ENCODE measurements at places on chromosomes 1 and 21.

GRCh38 chr1:101220906-101221305 is 15.9 kb upstream of the S1PR1 start:
- DNase-seq = no peak

DNA sequence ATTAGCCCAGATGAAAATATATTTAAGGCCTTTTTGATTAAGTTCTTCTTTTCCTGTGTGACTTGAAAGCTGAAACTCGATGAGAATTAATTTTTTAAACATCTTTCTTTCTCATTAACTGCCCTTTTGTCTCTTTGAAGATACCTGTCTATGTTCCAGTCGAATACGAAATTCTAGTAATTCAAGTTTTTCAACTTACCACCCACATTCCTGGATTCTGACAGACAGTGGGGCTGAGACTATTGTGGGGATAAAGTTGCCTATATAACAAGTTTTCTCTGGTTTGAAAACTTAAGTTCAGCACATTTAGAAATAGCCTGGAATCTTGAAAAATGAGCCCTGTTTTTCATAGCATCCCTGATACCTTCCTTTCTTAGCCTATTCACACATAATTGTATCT is 114.6 kb downstream of the NTNG1 start:
- no peak for DNase-seq

GRCh38 chr1:54248966-54249365 is 49.0 kb downstream of the MRPL37 start:
- DNase-seq = no peak

DNA sequence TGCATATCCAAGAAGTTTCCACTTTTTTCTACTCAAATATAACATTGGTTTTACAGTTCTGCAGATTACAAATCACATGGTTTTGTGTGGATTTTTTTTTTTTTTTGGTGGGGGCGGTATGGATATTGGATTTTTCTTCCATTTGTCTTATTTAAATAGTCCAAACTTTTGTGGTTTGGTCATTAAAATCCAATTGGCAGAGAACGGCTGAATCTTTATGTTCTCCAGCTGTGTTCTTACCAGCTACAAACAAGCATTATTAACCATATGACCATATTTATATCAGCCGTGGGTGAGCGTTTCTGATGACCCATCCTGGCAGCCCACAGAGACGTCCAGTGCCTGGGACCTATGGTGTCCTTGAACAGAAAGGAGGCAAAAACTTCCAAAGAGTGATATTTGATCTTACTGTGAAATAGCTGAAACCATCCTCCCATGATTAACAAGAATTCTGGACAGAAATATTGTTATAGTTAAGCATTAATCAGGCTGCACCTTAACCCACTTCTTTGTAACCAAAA is 200.4 kb downstream of the LYPLAL1 start:
- no peak for DNase-seq

GRCh38 chr1:229043115-229043514 is 227.8 kb upstream of the RAB4A start:
- no peak for DNase-seq

DNA sequence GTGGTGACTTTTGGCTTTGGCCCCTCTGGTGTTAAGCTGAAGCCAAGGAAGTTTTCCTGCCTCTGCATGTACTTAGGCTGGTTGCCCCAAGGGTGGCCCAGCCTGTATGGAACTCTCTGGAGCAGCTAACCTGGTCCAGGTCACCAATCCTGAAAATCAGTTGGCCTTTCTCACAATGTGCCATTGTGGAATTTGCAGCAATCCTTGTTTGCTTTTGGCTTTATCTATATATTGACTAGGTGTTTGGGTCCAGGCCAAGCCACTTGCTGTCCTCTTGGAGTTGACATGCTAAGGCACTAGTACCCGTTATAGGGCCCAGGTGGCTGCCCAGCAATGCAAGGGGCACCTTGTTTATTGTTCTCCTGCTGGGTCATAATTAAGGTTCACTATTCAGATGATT is 124.6 kb downstream of the CAMTA1 start:
- no peak for DNase-seq

- DNase-seq = no peak
Observed at GRCh38 chr1:33946836-33947235, 83.0 kb downstream of the HMGB4 start.

GRCh38 chr1:175360016-175360415 is 167.4 kb upstream of the KIAA0040 start:
- DNase-seq = no peak

DNA sequence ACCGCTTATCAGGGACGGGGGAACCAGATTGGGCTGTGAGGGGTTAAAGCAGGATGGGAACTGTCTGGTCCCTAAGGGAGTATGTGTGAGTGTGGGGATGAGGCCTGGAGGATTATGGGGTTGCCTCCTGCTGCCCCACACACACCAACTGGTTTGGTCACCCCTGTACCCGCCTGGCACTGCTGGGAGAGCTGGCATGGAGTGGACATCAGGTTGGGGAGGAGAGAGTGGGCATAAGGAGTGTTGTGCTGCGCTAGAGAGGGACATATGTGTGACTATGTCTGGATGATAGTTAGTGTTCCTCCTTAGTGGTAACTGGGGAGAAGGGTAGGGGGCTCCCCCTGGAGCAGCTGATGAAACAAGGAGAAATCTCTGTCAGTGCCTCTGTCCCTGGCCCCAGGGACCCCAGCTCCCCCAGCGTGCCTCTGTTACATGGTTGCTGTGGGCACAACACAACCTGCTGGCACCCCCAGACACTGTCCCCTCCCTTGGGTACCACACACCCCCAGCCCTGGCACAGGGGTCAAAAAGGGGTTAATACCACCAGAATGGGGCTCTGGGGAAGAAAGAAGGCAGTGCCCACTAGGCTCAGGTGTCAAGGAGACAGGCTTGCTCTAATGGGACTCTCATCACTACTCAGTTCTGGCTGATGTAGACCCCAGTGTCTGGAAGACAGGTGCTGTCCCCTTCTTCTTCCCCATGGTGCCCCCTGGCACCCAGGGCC is 1.9 kb downstream of the ZBTB7B start:
- DNase-seq = no peak

DNA sequence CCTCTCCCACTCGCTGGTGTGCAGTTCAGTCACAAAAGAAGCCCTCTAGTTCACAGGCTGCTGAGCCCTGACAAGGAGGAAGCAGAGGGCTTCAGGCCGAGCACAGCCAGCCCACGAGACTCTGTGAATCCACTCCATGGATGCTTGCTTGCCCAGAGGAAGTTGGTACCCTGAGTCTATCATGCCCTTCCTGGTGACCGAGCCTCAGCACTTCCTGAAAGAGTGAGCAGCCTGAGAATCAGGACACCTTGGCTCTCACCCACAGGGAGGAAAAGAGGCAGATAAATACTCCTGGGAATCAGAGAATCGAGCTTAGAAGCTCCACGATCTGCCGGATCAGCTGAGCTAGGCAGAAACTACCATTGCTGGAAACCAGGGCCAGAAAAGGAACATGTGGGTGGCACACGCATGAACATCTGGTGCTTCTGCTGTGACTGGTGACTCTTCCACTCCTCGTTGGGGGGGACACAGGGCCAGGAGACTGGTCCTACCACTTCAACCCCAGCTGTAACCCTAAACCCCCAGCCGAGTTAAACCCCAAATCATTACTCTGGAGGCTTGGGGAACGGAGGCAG is 376.3 kb upstream of the CAMK1G start:
- DNase-seq = no peak

- DNase-seq = no peak
Observed at GRCh38 chr1:16172964-16173446, 17.1 kb upstream of the EPHA2 start.

DNA sequence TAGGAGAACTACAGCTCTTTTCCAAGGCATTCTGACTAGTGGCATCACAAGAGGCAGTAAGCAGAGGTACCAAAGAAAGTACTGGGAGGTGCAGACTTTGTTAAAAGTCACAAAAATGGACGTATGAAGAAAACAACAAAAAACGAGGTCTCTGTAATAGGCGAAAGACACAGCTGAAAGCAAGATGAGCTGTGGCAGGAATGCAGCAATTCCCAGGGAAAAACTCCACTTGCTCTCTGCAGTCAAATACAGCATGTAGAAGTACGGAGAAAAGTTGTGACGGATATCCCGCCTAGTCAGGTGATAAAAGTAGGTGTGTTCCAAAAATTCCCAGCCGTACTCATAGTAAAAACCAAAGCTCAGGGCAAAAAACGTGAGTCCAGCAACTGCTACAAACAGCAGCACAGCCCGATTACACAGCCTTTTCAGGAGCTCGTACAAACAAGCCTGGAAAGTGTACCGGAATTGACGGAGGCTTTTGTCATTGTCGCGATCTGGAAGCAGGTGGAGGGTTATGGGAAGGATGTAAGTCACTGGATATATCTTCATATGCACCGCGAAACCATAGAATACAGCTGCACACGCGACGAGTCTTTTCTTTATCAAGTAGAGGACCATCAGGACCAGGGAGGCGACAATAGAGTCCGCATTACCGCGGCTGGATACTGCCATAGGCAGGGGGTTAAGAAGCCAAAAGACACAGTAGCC is 979 bp downstream of the PIGM start:
- DNase-seq = no peak
